A375 (cell line): ENCODE measurements at places on chromosomes 7 and 10. TPM values are rescaled to one million over a fixed set of nuclear protein-coding genes. Genes with fewer than 3 reads are reported as not detected.

DRGX gene
- not detected in 2 replicates for total RNA-seq

IGF2BP3 gene
- total RNA-seq, result 121 and 146 TPM in 2 replicates

COPS6 gene
- 98.4 and 100 TPM in 2 replicates for total RNA-seq

TRIM50 gene
- not detected in 2 replicates for total RNA-seq

SYT15 gene
- total RNA-seq, result 0.08 and 0.24 TPM in 2 replicates

INHBA gene
- 65.2 and 65.4 TPM in 2 replicates for total RNA-seq

CDK1 gene
- total RNA-seq, result 64.7 and 69.5 TPM in 2 replicates

GCK gene
- total RNA-seq, result not detected in 2 replicates

GPER1 gene
- 0.30 and 0.48 TPM in 2 replicates for total RNA-seq

MEOX2 gene
- 45.1 and 52.5 TPM in 2 replicates for total RNA-seq

CLRN3 gene
- total RNA-seq, result not detected in 2 replicates

BHLHA15 gene
- 0.61 and 0.64 TPM in 2 replicates for total RNA-seq

RHOBTB1 gene
- 1.9 and 2.3 TPM in 2 replicates for total RNA-seq

ZNF479 gene
- total RNA-seq, result not detected in 2 replicates

CDNF gene
- 1.2 and 4.4 TPM in 2 replicates for total RNA-seq

CRPPA gene
- total RNA-seq, result 0.64 and 1.5 TPM in 2 replicates

OPN4 gene
- total RNA-seq, result not detected in 2 replicates

CCNY gene
- total RNA-seq, result 30.5 and 36.4 TPM in 2 replicates

LIPJ gene
- not detected in 2 replicates for total RNA-seq

PVRIG gene
- not detected in 2 replicates for total RNA-seq

AKR1C4 gene
- not detected in 2 replicates for total RNA-seq

PPP1R17 gene
- not detected in 2 replicates for total RNA-seq

GIMAP7 gene
- total RNA-seq, result not detected in 2 replicates

SPDYE8 gene
- total RNA-seq, result not detected in 2 replicates

PHF14 gene
- 38.4 and 40.3 TPM in 2 replicates for total RNA-seq

PON1 gene
- not detected in 2 replicates for total RNA-seq

COX15 gene
- 33.5 and 35.8 TPM in 2 replicates for total RNA-seq

SPDYE1 gene
- total RNA-seq, result not detected in 2 replicates

AOC1 gene
- 0.08 TPM in 1 of 2 replicates, not detected in the other for total RNA-seq

PHKG1 gene
- total RNA-seq, result 0.50 TPM in 1 of 2 replicates, not detected in the other

PDE1C gene
- 100 and 102 TPM in 2 replicates for total RNA-seq

POLR1F gene
- total RNA-seq, result 21.5 and 30.1 TPM in 2 replicates

PLPP4 gene
- total RNA-seq, result 3.2 and 7.1 TPM in 2 replicates

ADIRF gene
- total RNA-seq, result 0.56 and 0.64 TPM in 2 replicates

EN2 gene
- total RNA-seq, result 3.6 and 5.5 TPM in 2 replicates

HDAC9 gene
- 11.6 and 12.9 TPM in 2 replicates for total RNA-seq
